H1 (cell line): ENCODE measurements at places on chromosomes 3 and 15. TPM values are rescaled to one million over a fixed set of nuclear protein-coding genes. Genes with fewer than 3 reads are reported as not detected.

DNA sequence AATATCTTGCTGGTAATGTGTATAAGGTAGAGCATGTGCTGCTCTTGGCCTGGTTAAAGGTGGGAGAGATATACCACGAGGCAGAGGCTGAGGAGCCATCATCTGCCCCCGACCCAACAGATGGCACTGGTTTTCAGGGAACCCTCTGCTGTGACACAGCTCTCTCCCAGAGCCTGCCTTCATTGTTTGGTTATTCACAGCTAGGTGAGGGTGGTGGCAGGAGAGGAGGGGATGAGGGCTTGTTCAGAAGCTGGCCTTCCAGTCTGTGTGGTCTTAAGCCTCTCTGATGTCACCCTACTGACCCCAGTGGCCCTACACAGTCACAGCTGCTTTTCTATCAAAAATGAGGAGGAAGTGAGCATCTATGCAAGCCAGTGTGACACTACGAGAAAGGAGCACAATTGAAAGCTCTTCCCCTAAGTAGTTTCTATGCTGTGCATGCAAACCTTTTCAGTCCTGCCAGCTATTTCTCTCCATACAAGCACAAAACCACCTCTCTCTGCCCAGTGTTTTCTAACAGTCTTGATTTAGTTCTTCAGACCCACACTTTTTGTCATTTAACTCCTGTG is 258.4 kb upstream of the AGTR1 start:
- no peak for DNase-seq
- no peaks in the 10 kb centered on the region for H3K27me3 ChIP-seq
- no peak overlapping the region for H3K4me3 ChIP-seq
- no peaks in the 10 kb centered on the region for H3K36me3 ChIP-seq
- H3K27ac ChIP-seq = no peak overlapping the region
- 0 out of 2 replicates have a peak, but pooled peaks cover 3% of the 10 kb centered on the region for H3K4me1 ChIP-seq

- peaks cover 2% of the 10 kb centered on the region for H3K4me1 ChIP-seq
- H3K27ac ChIP-seq = no peak overlapping the region
- H3K27me3 ChIP-seq = no peaks in the 10 kb centered on the region
- H3K4me3 ChIP-seq = no peak overlapping the region
- H3K36me3 ChIP-seq = no peaks in the 10 kb centered on the region
Observed at GRCh38 chr3:71966185-71966584, 181.2 kb upstream of the PROK2 start.

GRCh38 chr15:37397266-37398022 is 297.1 kb upstream of the MEIS2 start:
- no peaks in the 10 kb centered on the region for H3K36me3 ChIP-seq
- H3K4me3 ChIP-seq = no peak overlapping the region
- H3K27ac ChIP-seq = no peak overlapping the region
- H3K4me1 ChIP-seq = no peaks in the 10 kb centered on the region
- no peak for DNase-seq

DNA sequence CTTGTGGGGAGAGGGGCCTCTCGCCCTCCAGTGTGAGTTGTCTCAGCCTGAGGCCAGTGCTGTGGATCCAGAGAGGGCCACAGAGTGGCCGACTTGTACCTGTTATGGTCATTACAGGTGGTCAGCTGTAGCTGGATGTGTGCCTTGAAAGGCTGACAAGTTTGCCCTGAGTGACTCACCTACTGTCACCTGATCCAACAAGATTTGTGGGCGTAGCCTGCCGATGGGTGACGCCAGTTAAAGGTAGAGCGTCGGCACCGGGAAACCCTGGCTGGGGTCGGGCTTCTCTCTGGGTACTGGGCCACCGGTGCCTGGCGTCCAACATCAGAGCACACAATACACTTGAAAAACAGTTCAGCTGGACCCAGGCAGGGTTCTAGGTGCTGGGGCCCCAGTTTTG is 2.8 kb upstream of the ISG20 start:
- no peak overlapping the region for H3K27ac ChIP-seq
- no peak overlapping the region for H3K4me3 ChIP-seq
- no peak for DNase-seq
- no peaks in the 10 kb centered on the region for H3K27me3 ChIP-seq

DNA sequence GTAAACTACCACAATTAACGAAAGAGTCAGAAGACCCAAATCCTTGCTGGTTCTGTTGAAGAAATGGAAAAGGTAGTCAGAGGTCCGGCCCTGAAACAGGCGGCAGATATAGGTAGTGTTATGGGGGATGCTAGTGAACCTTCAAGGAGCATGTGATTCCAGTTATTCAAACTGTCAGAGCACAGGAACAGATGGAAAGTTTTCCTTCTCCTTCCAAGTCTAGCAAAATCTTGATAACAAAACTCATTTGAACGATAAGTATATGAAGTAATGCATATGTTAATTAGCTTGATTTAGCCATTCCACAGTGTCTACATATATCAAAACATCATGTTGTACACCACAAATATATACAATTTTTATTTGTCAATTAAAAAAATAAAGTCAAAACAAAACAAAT is 26.6 kb upstream of the GOLGA8J start:
- no peaks in the 10 kb centered on the region for H3K27me3 ChIP-seq
- no peaks in the 10 kb centered on the region for H3K36me3 ChIP-seq
- no peak overlapping the region for H3K27ac ChIP-seq
- no peak for DNase-seq
- H3K4me1 ChIP-seq = no peaks in the 10 kb centered on the region

DNA sequence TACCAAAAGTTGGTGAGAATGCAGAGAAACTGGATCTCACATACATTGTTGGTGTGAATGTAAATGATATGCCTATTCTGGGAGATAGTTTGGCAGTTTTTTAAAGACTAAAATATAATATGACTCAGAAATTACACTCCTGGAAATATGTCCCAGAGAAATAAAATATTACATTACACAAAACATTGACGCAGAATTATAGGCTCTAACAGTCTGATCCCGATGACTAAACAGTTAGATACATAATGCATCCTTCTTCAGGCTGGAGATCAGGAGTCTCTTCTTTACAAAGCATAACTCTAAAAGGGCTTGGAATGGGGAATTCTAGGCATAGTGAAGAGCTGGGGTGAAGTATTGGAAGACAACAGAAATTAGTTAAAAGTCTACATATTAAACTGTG is 586.2 kb upstream of the NECTIN3 start:
- H3K27ac ChIP-seq = no peak overlapping the region
- no peak for DNase-seq
- no peak overlapping the region for H3K4me3 ChIP-seq
- H3K4me1 ChIP-seq = no peaks in the 10 kb centered on the region
- no peaks in the 10 kb centered on the region for H3K27me3 ChIP-seq
- no peaks in the 10 kb centered on the region for H3K36me3 ChIP-seq

DNA sequence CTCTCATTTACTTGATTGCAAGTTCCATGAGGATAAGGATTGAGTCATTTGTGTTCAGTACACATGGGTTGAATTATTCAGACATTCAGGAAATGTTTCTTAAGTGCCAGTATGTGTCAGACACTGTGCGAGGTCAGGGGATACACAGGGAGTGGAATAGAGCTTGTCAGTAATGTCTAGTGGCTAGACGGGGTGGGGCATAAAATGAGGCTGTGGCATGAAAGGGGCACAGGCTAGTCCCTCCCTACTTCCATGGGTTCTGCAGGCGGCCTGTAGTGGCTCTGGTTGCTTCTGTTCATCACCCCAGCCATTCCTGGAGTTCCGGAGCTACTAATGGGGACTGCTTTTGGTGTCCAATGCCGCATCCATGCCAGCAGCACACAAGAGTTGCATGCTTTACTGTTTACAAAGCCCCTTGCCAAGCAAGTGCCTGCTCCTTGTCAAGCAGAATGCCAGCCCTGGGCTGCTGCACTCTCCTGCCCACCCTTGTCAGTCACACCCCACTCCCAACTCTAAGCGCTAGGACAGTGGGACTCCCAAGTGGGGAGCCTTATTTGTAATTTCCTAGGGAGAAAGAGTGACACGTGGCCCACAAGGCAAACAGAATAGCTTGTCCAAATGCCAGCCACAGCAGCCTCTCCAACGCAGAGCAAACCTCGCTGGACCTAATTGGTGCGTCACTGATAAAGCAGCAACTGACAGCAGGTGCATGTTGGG is 70.8 kb downstream of the RAB11A start:
- H3K27ac ChIP-seq = no peak overlapping the region
- no peak overlapping the region for H3K4me3 ChIP-seq
- DNase-seq = no peak
- no peaks in the 10 kb centered on the region for H3K27me3 ChIP-seq
- H3K4me1 ChIP-seq = no peaks in the 10 kb centered on the region

- H3K4me1 ChIP-seq = no peaks in the 10 kb centered on the region
- H3K36me3 ChIP-seq = no peaks in the 10 kb centered on the region
- H3K27me3 ChIP-seq = no peaks in the 10 kb centered on the region
- DNase-seq = no peak
- no peak overlapping the region for H3K4me3 ChIP-seq
Observed at GRCh38 chr3:70840106-70840870, 527.9 kb upstream of the MDFIC2 start.

- no peak for DNase-seq
- H3K27ac ChIP-seq = peak overlapping the region; percentile 63
- H3K27me3 ChIP-seq = no peaks in the 10 kb centered on the region
- H3K4me3 ChIP-seq = peak overlapping the region; percentile 87
- H3K36me3 ChIP-seq = no peaks in the 10 kb centered on the region
Observed at GRCh38 chr3:149085828-149086231, 503 bp downstream of the HLTF start.

Gene ROBO1
- 91.0 and 93.6 TPM in 2 replicates for total RNA-seq

Gene AADACL2
- total RNA-seq = not detected in 2 replicates

Gene HESX1
- 9.0 and 12.0 TPM in 2 replicates for total RNA-seq

Gene COL7A1
- total RNA-seq = 7.8 and 10.7 TPM in 2 replicates

Gene CCDC12
- 41.3 and 44.4 TPM in 2 replicates for total RNA-seq

Gene KIF9
- 6.8 and 8.0 TPM in 2 replicates for total RNA-seq

Gene TMOD2
- 4.9 and 6.5 TPM in 2 replicates for total RNA-seq

Gene AQP9
- total RNA-seq = not detected in 2 replicates

Gene EXD1
- 0.54 TPM in 1 of 2 replicates, not detected in the other for total RNA-seq

Gene SATB1
- 28.0 and 28.4 TPM in 2 replicates for total RNA-seq

Gene DENND4A
- 4.7 and 6.1 TPM in 2 replicates for total RNA-seq
